NCI-H446 treated with DMSO at 0.1 percent for 48 hours (cell line): ENCODE measurements at places on chromosomes 16 and 17.

- DNase-seq = no peak
Observed at GRCh38 chr16:4208341-4208751, 33.5 kb downstream of the SRL start.

DNA sequence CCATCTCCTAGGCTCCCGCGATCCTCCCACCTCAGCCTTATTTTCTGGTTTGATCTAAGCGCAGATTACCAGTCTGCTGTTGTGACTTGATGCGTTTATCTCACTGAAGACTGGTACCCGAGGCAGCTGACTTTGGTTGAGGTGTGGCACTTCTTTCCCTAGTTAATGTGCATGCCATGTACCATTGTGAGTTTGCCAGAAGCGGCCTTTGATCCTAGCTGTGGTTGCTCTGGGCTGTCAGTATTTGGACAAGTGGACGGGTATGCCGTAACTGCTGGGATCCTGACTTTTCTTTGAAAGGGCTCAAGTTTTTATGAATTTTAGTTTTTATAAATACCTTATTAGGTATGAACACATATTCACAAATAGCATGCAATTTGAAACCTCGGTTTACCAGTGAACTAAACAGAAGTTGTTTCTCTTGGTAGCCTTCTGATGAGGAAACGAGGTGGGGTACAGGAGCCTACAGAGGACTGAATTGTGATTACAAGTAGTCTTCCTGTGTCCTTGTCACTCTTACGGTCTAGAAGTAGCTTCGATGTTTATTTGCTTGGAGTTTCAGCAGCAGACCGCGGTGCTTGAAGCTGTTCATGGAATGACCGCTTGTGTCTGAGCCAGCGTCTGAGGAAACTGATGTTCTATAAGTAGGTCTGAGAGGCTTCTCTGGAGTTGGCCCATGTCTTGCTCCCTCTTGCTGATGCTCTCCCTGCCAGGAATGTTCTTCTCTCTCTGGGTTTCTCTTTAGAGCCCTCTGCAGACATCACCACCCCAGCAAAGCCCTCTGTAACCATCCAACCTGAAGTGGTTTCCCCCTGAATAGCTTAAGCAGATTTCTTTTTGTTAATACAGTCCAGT lies 40.0 kb downstream of the SEC14L1 start:
- no peak for DNase-seq

GRCh38 chr17:34760931-34761495 lies 181.6 kb downstream of the TMEM132E start:
- DNase-seq = no peak

DNA sequence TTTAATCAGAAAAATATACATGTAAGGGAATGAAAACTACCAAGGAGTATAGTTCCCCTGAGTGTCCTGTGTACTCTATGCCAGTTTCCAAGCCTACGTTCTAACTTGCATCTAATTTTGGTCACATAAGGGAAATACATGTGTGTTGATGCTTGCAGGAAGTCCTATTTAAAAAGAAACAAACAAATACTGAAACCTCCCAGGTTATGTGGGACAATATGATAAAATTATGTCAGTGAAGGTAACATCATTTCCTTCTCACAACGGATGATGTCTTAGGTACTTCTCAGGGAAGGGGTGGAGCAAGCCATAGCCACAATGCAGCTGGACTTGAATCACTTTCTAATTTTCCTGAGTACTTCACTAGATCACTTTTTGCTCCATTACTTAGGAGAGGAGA lies 115.9 kb downstream of the ZFHX3 start:
- no peak for DNase-seq

GRCh38 chr17:74814453-74814852 lies 38.3 kb upstream of the NAT9 start:
- DNase-seq = no peak

DNA sequence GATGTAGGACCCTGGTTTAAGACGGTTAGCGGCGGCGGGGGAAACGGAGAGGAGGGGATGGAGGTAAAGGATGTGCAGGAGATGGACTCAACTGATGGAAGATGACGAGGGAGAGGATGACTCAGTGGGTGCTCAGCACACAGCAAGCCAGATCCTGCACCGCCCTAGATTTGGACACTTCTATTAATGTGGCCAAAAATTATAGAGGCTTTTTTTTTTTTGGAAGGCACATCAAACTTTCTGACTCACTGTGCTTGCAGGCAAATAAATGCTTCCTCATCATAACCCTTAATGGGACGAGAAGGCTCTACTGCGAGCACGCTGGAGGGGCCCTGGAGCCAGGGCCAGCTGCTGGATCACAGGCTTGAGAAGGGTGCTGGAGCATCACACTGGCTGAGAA lies 36.0 kb downstream of the RTN4RL1 start:
- DNase-seq = no peak

GRCh38 chr16:59210955-59211541 lies 476.9 kb upstream of the GOT2 start:
- no peak for DNase-seq

DNA sequence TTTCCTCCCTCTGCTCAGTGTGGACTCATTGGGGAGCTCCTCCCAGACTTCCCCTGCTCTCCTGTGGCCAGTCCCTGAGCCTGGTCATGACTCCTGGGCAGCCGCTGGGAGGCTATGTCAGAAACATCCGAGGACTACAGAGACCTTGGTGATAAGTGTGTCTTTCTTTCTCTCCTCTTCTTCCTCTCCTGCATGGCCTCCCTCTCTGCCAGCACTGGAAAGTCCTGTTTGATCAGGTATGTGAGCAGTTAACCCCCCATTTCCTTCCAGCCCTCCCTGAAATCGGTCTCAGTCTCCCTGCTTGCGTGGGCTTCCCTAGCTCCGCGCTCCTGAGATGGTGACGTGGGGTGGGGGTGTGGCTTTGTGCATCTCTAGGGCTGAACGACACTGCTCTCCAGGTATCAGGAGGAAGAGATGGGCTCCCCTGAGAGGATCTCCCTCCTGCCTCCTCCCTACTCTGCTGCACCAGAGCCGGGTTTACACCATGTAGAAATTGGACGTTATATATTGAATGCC lies 2.1 kb downstream of the RHBDL3 start:
- no peak for DNase-seq

DNA sequence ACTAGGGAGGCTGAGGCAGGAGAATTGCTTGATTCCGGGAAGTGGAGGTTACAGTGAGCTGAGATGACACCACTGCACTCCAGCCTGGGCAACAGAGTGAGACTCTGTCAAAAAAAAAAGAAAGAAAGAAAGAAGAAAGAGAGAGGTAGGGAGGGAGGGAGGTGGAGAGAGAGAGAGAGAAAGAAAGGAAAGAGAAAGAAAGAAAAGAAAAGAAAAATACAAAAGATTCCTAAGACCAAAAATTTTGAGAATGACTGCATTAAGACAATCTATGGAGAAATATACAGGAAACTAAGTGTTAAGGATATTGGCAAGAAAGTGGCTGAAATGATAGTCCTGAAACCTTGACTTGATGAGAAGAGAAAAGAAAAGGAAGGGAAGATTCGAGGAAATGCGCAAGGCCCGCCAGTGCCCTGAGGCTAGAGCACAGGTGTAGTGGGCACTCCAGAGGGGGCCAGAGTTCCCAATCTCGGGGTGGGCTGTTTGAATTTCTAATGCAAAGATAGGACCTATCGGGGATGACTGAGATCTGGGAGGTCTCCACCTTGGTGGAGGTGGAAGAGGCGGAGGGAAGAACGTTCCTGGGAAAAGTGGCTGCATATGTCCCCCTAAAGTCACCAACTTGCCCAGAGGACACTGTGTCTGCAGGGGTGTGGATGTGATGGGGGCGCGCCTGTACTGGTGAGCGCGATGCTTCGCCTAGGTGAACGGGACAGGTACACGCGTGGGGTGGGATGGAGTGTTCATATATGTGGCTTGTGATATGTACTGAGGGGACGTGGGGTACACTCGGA lies 654 bp upstream of the SCNN1B start:
- DNase-seq = no peak
